A549 treated with CpdA at 1 μM for 4 hours (cell line): ENCODE measurements at places on chromosomes 11 and 22. TPM values are rescaled to one million over a fixed set of nuclear protein-coding genes. Genes with fewer than 3 reads are reported as not detected.

OR8G5 gene
- not detected in 5 replicates for total RNA-seq

KCTD14 gene
- total RNA-seq = 1.6 to 2.2 TPM (median 1.9 TPM) in 5 replicates

KRTAP5-11 gene
- total RNA-seq = not detected in 5 replicates

PTPN5 gene
- 0.02 TPM in 1 of 5 replicates, not detected in the others for total RNA-seq

SLCO2B1 gene
- 3.3 to 6.7 TPM (median 4.1 TPM) in 5 replicates for total RNA-seq

RAB38 gene
- total RNA-seq = 0.71 to 1.5 TPM (median 0.93 TPM) in 5 replicates

PTPRCAP gene
- total RNA-seq = 0.20 to 0.50 TPM (median 0.36 TPM) in 4 of 5 replicates, not detected in the other

GLYAT gene
- not detected in 5 replicates for total RNA-seq

APOA5 gene
- not detected in 5 replicates for total RNA-seq

CDC42BPG gene
- 1.4 to 1.8 TPM (median 1.6 TPM) in 5 replicates for total RNA-seq

CDHR5 gene
- total RNA-seq = 0.03 to 0.19 TPM (median 0.03 TPM) in 3 of 5 replicates, not detected in the others

MUC5AC gene
- 3.2 to 4.5 TPM (median 4.1 TPM) in 5 replicates for total RNA-seq

MICAL2 gene
- 82.0 to 112 TPM (median 94.6 TPM) in 5 replicates for total RNA-seq

ART1 gene
- not detected in 5 replicates for total RNA-seq

PIWIL4 gene
- 0.19 to 0.49 TPM (median 0.29 TPM) in 5 replicates for total RNA-seq

OR52N2 gene
- total RNA-seq = not detected in 5 replicates

NXPE2 gene
- total RNA-seq = not detected in 5 replicates

NDUFS3 gene
- total RNA-seq = 94.0 to 141 TPM (median 137 TPM) in 5 replicates

PNPLA3 gene
- 0.69 to 1.2 TPM (median 1.0 TPM) in 5 replicates for total RNA-seq

HIC2 gene
- 2.2 to 2.9 TPM (median 2.8 TPM) in 5 replicates for total RNA-seq

PAMR1 gene
- not detected in 5 replicates for total RNA-seq

NAV2 gene
- total RNA-seq = 16.4 to 26.4 TPM (median 19.8 TPM) in 5 replicates

NUCB2 gene
- 33.9 to 35.6 TPM (median 34.5 TPM) in 5 replicates for total RNA-seq

SYTL2 gene
- total RNA-seq = 13.9 to 29.9 TPM (median 14.9 TPM) in 5 replicates

GDPD4 gene
- total RNA-seq = not detected in 5 replicates

MPEG1 gene
- total RNA-seq = not detected in 5 replicates

PAFAH1B2 gene
- 33.0 to 45.5 TPM (median 35.0 TPM) in 5 replicates for total RNA-seq

KRTAP5-1 gene
- not detected in 5 replicates for total RNA-seq

MICAL3 gene
- 22.8 to 38.5 TPM (median 30.5 TPM) in 5 replicates for total RNA-seq

NAALADL1 gene
- total RNA-seq = not detected in 5 replicates

TTC9C gene
- total RNA-seq = 32.4 to 38.1 TPM (median 35.4 TPM) in 5 replicates

RAG1 gene
- total RNA-seq = 0.08 to 0.40 TPM (median 0.16 TPM) in 5 replicates
